ENCODE measurements at places on chromosomes 6 and 20. TPM values are rescaled to one million over a fixed set of nuclear protein-coding genes. Genes with fewer than 3 reads are reported as not detected.

- DNase-seq = no peak
Measured at GRCh38 chr20:18390201-18390600, 76.6 kb downstream of the DZANK1 start.

- peak; percentile 97 for DNase-seq
Measured at GRCh38 chr6:27091661-27092315, 155.7 kb upstream of the PRSS16 start.

GRCh38 chr6:73702444-73702843, 6.4 kb downstream of the CD109 start:
- no peak for DNase-seq

ZBTB46 gene
- 3.4 TPM for total RNA-seq

DNA sequence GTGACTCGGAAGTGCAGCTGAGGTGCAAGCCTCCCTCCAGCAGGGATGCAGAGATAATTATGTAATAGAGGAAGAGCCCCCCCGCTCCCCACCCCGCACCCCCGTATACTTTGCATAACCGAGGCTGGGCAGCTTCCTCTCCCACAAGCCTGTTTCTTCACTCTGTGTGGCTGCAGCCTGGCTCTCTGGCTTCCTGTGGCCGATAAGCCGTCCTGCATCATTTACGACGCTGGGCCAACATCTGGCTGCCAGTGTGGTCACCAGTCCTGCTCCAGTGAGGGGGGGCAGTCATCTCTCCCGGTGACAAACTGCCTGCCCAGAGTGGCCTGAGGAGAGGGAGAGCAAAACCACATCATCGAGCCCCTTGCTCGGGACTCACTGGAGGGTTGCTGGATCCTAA, 59.2 kb downstream of the RBM38 start:
- DNase-seq = peak; percentile 58

DNA sequence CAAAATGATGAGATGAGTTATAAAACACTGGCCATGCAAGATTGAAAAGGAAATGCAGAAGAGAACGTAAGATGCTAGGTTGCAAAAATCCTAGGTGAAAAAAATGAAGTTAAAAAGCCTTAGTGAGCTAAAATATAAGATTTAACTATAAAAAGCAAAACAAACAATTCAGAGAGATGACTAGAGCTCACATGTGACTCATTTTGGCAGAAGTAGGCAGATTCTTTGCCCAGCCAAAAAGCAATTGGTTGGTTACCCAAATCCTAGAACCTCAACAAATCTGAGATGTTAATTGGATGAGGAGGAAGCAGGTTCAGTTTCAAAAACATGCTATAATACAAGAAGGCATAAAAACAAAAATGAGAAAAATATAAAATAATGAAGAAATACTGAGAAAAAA, 249.1 kb downstream of the OGFRL1 start:
- DNase-seq = peak; percentile 8

DNA sequence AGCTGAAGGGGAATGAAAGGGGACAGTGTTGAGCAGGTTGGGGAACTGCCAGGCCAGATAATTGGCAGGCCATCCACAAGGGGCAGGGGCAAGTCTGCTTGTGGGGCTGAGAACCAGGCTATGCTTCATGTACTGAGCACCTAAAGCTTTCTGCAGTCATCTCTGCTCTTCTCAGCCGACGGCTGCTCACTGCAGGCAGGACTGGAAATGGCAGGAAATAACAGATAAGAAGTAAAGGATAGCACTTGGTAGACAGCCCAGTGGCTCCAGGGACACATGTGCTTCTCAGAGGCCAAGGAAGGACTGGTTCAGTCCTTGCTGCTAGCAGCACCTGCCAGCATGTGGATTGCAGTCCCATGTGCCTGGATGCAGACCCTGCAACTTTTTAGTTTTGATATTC, 89.8 kb downstream of the CD164 start:
- DNase-seq = no peak

DNA sequence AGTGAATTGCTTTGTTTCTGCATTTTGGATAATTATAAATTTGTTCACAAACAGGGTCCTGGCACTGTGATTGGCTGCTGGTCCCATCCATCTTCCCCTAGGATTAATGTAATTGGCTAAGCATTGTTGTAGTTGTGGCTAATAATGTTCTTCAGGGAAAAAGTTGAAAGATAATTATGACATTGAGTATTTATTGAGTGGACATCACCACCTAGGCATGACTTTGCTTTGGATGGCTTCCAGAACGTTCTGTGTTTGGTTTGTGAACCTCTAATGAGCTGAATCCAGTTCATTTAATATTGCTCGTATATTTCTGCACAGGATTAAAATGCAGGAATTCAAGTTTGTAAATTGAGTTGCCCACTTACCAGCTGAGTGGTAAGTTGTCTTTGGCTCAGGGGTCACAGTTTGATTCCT, 55.1 kb downstream of the ARID1B start:
- DNase-seq = peak; percentile 44

DNA sequence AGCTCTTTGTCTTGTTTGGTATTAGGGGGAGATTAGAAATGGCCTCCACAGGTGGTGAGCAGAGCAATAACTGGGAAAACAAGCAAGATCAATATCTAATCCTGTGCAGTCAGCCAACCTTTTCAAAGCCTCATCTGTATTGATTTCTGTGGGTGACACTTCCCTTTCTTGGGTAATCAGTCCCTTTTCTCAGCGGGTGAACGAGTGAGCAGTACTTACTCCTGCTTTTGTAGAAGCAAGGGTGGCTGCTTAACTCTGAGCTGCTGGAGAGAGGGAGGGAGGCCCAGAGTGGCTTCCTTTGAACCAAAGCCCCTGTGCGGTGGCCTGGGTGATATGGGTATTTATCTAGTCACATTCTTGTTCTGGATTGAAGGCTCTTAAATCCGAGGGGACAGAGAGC, 254.8 kb upstream of the CHD6 start:
- DNase-seq = no peak

ADGB gene
- not detected for total RNA-seq

ALDH8A1 gene
- total RNA-seq = not detected

DNA sequence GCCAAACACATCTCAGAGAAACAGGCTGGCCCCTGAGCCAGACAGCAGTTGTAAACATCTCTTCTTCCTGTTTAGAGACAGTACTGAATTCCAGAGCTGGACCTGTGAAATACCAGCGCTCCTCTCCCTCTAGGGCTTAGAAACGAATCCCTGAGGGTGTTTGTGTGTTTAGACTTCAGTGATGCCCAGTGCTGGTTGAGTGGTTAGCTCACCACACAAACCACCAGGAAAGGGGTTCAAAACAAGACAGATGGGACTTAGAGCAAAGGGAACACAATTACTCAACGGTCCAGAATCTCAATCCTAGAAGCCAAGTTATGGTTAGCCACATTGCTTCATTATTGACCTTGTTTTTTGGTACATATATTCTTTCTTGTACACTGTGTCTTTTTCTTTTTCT, 108.7 kb upstream of the TMEM170B start:
- DNase-seq = peak; percentile 94

- DNase-seq = no peak
Measured at GRCh38 chr6:22568854-22569253, 512 bp upstream of the HDGFL1 start.

RPP40 gene
- total RNA-seq = 89.5 TPM

Data from Daoy (cell line).